Activated CD8-positive, alpha-beta memory T cell treated with anti-CD3 and anti-CD28 coated beads for 4 hours (primary cell): ENCODE measurements at places on chromosomes 3 and 15.

- DNase-seq, result no peak
Observed at GRCh38 chr3:187648177-187648576, 22.0 kb downstream of the SST start.

- DNase-seq, result no peak
Observed at GRCh38 chr3:124877674-124878073, 9.5 kb downstream of the ITGB5 start.

DNA sequence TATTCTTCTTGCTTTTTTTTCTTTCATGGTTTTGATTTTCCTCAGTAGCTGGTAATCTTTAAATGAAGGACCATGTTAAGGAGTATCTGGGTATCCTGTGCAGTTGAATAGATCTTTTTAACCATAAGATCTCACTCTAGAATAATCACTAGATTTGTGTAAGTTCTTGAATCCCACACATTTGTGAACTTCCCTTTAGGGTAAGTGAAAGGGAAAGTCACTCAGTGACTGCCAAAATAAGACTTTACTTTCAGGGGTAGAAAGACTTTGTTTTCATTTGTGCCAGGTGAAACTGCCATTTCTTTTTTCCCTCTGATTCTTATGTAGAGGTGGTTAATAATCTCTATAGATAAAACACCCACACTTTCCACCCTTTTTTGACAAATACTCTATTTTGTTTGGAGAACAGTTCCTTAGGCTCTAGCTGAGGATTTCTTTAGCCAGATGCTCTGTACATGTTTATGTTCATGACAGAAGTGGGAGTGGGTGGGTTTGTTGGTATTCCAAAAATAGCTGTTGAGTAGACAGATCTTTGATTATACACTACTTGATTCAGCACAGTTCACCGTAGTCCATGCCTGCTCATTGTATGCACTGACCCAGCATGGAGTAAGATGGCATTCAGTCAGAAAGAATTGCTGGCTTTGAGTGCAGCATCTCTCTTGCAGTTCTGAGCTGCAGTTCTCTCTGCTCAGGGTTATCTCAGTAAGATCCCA, 28.5 kb downstream of the LRRC49 start:
- DNase-seq, result no peak

DNA sequence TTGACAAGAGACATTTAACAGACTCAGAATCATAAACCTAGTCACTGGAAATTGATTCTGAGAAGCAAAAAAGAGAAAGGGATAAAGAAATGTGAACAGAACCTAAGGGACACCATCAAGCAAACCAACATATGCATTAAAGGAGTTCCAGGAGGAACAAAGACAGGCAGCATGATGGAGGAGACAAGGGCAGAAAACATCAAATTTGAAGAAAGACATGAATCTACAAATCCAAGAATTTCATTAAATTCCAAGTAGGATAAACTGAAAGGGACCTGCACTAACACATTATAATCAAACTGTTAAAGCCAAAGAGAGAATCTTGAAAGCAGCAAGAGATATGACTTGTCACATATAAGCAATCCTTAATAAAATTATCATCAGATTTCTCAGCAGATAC, 122.3 kb downstream of the STT3B start:
- DNase-seq, result no peak

DNA sequence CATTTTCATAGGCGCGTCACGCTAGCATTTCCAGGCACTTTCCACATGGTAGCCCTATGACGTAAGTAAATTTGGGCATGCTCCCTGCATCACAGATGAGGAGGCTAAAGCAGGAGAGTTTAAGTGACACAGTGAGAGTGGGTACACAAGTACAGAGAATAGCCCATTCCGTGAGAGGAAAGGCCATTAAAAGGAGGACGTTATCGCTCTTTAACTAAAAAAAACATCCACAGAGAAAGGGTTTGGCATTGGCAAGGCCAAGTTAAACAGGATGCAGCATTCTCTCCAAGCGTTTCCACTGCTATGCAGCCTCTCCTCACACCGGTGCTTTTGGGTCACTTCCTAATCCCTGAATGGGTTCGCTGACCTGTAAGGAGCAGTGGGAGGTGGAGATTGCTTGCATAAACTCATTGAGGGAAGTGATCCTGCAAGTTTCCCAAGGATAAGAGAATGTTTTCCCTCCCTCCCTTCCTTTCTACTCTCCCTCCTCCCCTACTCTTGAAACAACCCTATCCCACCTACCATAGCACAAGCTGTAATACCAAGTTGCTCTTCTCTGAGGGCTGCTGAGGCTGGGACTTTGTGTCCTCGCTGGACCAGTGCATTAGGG, 147.7 kb downstream of the VGLL4 start:
- DNase-seq, result no peak

- no peak for DNase-seq
Observed at GRCh38 chr15:92901995-92902394, 1.9 kb downstream of the CHD2 start.

DNA sequence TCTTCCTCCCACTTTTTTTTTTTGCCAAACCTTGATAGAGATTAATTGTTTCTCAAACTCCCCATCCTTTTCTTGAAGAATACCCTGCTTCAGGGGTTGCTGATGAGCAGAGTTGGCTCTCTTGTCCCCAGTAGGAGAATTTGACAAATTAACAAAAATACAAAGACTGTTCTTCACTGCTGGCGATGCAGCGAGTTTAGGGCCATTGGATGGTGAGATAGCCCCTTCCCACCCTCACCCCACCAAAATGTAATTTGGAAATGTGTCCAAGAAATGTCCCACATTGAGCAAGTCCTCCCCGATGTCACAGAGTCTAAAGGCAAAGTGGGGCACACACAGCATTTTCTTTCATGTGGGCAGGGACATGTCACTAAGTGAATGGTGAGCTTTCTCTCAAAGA, 136.0 kb upstream of the RARB start:
- no peak for DNase-seq

- DNase-seq, result no peak
Observed at GRCh38 chr3:105647047-105647446, 221.8 kb downstream of the CBLB start.

DNA sequence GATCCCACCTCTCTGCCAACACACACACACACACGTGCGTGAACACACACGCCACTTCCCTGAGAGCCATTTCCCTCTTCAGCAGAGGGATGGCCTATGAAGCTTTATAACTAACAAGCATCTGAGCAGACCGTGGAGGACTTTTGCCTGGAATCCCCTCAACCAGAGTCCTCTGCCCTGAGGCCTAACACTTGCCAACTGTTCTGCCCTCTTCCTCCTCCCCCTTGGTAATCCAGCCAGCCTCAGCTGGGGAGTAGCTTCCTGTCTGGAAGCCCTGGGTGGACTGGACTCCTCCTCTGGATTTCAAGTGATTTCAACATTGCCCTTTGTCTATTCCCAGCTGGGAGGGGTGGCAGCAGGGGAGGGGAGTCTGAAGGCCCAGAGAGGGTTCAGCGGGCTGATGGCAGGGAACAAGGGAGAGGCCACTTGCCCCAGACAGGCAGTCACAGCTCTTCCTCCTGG, 68.4 kb upstream of the HACD2 start:
- no peak for DNase-seq

GRCh38 chr3:66934041-66934440, 64.1 kb upstream of the KBTBD8 start:
- no peak for DNase-seq

DNA sequence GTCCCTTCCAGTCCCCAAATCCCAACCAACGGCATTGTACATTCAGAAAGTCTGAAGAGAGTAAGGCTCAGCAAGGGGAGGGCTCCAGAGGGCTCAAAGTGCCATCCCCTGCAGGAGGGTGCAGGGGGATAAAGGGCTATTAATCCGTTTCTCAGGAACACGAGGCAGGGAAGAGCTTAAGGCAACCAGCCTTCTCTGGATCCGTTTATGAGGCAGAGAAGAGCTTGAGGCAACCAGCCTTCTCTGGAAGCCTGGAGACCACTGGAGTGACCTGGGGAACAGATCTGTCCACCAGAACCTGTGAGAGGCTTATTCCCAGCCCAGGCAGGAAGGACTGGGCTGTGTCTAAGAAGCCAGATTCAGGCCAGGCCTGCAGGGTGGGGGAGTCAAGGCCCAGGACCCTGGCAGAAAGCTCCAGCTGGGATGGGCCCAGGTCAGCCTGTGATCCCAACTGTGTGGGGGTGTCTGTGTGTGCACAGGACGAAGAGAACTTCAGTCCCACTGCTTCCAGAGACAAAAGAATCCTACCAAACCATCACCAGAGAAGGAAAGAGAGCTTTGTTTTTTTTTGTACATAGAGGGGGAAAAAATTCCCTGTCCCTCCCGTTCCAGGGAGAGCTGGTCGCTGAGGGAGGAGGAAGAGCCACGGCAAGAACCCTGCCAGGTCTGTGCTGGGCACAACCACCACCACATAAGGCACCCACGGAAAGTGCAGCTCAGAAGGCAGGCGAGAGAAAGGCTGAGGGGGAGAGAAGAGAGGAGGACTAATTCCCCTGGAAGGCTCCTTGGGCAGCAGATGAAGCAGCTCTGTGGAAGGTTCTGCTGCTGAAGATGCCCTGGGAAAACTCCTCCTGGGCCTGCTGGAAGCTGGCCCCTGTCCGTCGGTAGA, 1.6 kb upstream of the ULK3 start:
- no peak for DNase-seq

- DNase-seq, result no peak
Observed at GRCh38 chr15:72792431-72792830, 8.9 kb upstream of the ADPGK start.

DNA sequence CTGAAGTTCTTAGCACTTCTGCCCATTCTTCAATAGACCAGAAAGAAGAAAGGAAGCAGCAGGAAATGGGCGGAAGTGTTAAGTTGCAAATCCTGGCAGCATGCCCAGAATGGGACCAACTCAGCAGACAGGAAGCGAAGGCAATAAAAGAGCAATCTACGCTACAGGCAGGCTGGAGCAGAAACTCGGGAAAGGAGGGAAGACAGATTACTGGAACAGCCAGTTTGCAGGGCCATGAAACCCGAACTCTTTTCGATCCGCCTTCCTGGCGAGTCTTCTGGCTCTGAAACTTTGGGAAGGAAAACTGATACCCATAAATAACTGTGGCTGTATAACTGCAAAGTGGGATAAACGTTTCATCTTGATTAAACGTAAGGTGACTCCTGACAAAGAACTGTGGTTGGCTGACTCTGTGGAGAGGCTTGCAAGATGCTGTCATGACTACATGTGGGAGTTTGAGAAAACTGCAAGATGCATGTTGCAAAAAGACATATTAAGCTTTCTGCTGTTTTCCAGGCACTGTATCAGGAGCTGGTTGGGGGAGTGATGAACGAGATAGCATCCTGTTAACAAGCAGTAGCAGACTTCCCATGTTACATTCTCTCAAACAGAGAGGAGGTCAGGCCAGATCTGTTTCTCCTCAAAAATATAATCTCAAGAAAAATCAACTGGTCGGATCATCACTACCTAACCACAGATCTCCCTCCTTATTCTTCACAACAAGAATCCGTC, 67.8 kb downstream of the FMN1 start:
- peak; percentile 35 for DNase-seq

DNA sequence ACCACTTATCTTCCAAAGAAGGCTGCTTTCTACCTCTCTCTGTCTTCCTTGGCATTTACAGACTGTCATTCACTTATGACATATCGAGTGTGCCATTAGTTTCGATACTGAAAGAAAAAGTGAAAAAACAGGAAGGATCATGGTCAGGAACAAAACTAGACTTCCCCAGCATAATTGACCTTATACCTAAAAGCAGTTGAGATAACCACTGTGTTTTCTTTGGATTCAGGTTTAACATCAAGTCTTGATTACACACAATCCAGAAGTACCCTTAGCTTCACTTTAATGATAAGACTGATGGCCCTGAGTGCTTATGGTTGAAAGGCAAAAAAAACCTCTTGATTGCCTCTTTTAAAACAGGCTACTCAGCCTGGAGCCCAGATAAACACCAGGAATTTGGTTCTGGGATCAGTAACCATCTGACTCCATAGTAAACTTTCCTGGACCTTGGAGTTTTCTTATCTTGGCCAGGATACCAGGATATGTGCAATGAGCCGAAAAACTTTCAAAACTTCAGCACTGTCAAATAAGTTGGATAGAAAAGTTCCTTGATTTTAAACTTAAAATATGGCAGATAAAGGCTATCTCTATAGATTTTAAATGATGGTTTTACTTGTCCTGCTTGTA, 5.0 kb upstream of the UACA start:
- no peak for DNase-seq

DNA sequence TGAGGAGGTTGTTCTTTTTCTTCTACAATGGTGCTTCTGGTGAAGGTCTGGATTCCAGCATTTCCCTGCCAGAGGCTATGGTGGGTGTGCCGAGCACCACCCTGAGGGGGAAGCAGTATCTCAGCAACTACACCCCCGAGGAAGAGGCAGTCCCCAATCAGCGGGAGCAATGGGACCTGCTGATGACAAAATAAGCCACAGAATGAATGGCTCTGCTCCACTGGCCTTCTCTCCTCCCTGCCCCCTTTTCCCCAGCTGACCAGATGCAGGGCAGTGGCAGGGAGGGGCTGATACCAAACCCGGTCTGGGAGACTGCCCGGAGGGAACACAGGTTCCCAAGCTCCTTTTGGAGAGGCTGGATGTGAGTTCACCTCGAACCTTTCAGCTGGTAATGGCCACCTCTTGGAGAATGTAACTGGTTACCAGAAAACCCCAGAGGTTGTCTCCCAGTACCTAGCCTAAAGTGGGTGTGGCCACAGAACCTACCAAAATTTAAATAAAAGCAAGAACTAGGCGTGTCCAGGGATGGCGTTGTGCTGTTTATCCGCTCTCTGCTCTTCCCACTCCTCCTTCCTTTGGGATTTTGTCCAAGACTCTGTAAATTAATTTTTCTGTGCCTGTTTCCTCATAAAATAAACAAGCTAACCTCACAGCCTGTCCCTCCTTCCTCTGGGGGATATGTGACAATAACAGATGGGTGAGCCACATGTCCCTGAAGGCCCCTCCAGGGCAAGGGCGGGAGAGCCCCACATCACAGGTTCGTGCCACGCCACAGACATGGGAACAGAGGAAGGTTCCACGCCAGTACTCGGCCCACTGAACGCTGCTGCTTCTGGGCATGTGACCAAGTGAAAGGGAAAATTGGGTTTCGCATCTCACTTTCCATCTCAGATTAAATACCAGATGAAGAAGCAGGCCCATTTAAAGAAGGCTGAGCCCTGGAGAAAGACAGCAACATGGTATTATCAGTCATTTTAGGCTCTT, 35.1 kb upstream of the SPTBN5 start:
- DNase-seq, result no peak

- DNase-seq, result no peak
Observed at GRCh38 chr3:42805141-42805821, 991 bp upstream of the HIGD1A start.

DNA sequence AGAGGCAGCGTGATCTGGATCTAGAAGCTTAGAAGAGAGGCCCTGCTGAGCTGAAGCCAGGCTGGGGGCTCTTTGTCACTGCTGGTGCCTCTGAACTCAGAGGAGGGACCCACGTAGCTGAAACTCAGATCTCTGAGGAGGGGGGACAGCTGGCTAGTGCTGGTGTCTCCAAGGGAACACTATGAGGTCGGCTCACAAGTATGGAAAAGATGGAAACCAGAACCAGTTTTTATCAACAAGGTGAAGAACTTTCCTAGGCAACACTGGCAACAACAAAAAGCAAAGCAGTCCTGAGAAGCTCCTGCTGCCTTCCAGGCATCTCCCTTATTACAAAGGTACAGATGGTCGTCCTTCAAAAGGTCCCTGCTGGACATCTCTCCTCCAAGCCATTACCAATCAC, 27.0 kb upstream of the FSTL1 start:
- DNase-seq, result no peak
